ENCODE measurements at places on chromosomes 11 and 22.

GRCh38 chr11:24808173-24808572, 311.3 kb downstream of the LUZP2 start:
- no peak overlapping the region for H3K4me3 ChIP-seq
- no peaks in the 10 kb centered on the region for H3K4me1 ChIP-seq
- H3K27me3 ChIP-seq, result no peaks in the 10 kb centered on the region
- no peak for DNase-seq

GRCh38 chr11:67114275-67114896, 4.7 kb upstream of the KDM2A start:
- DNase-seq, result no peak
- no peaks in the 10 kb centered on the region for H3K27me3 ChIP-seq
- no peaks in the 10 kb centered on the region for H3K36me3 ChIP-seq
- peaks cover 18% of the 10 kb centered on the region for H3K4me1 ChIP-seq

GRCh38 chr11:131637469-131638175, 267.2 kb downstream of the NTM start:
- no peaks in the 10 kb centered on the region for H3K27me3 ChIP-seq
- H3K4me1 ChIP-seq, result no peaks in the 10 kb centered on the region
- no peak overlapping the region for H3K27ac ChIP-seq
- H3K4me3 ChIP-seq, result no peak overlapping the region
- H3K36me3 ChIP-seq, result no peaks in the 10 kb centered on the region

DNA sequence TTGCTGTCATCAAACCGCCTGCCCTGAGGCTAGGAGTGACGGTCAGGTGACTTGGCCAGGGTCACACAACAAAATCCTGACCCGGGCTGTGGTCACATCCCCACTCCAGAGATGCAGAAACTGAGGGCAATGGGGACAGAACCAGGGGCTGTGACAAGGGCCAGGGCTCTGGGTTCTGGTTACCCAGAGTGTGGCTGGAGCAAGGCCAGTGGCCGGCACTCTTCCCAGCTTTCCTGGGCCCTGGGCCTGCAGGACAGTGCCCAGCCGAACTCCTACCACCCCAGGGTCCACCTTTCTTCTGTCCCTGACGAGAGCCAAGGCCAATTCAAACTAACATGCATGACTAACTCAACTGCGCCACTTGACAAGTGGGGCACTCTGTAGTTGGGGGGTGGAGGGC, 35.9 kb downstream of the ARVCF start:
- no peak overlapping the region for H3K4me3 ChIP-seq
- H3K27me3 ChIP-seq, result no peaks in the 10 kb centered on the region
- H3K36me3 ChIP-seq, result peaks cover 12% of the 10 kb centered on the region
- no peaks in the 10 kb centered on the region for H3K4me1 ChIP-seq

GRCh38 chr11:97815667-97816066, 1205.1 kb upstream of the CNTN5 start:
- H3K27ac ChIP-seq, result no peak overlapping the region
- H3K4me1 ChIP-seq, result no peaks in the 10 kb centered on the region
- H3K36me3 ChIP-seq, result no peaks in the 10 kb centered on the region

DNA sequence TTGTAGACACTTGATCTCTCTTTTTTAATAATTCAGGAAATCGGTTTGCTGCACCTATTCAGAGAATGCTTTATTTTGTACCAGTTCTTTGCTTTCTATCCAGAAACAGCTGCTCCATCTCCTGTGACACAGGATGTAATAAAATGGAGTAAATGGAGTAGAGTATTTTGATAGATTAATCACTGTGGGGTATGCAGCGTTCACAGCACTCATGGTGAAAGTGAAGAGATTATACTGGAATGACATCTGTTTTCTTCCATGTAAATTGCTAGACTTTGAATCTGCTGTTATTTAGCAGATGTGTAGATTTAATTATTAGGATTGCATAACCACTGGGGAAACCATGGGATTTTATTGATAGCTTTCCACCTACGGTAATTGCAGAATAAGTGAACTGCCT, 227.3 kb upstream of the ARHGAP42 start:
- DNase-seq, result no peak
- no peaks in the 10 kb centered on the region for H3K36me3 ChIP-seq
- no peak overlapping the region for H3K27ac ChIP-seq
- H3K27me3 ChIP-seq, result no peaks in the 10 kb centered on the region

GRCh38 chr11:122628810-122629555, 26.5 kb upstream of the UBASH3B start:
- DNase-seq, result peak; percentile 77
- H3K4me1 ChIP-seq, result no peaks in the 10 kb centered on the region
- no peaks in the 10 kb centered on the region for H3K36me3 ChIP-seq
- no peaks in the 10 kb centered on the region for H3K27me3 ChIP-seq

DNA sequence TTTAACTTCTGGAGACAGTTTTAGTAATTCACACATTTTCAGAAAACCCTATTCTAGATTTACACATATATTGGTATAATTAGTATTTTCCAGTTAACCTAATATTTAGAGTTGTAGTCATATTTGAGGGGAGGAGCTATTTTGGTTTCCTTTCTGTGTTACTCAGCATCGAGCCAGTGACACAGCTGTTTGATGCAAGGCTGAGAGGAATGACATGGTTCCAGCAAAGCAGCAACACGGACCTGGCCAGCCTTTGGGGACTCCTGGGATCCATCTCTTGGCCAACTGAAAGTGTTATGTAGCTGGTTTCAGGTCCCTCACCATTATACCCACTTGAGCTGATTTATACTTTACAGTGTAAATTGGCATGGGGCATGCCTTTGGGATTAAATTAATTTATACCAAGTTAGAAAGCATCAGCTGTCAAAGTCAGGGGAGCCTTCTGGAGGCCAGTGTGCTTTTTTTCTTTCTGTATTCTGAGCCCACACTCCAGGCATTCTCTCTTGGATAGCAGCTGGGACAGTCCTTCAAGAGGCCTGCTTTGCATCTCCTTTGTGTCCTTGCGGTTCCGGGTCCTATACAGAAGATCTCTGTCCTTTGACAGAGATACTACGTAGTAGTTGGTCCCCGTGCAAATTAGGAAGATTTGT, 91.3 kb upstream of the SLC25A18 start:
- H3K4me1 ChIP-seq, result peaks cover 3% of the 10 kb centered on the region
- H3K27ac ChIP-seq, result no peak overlapping the region
- H3K36me3 ChIP-seq, result no peaks in the 10 kb centered on the region
- no peak for DNase-seq
- H3K4me3 ChIP-seq, result no peak overlapping the region

DNA sequence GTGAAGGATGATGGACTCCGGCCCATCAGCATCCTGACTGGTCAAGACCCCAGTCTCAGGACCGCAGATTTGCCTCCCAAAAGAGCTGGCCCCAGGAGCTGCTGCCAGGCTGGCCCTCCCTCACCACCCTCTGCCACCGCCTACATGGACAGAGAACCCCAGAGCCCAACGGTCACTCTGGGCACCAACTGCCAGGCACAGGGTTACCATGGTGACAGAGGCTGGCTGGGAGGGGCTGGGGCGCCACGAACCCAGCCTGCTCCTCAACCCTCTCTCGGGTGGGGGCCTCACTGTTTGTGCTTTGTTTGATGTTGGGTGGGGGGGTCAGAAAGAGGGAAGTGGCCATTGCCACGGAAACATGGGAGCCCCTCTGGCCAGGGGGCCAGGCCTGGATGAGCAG, 55.8 kb downstream of the ELFN2 start:
- H3K27ac ChIP-seq, result no peak overlapping the region
- DNase-seq, result no peak
- no peaks in the 10 kb centered on the region for H3K4me1 ChIP-seq
- no peaks in the 10 kb centered on the region for H3K36me3 ChIP-seq

DNA sequence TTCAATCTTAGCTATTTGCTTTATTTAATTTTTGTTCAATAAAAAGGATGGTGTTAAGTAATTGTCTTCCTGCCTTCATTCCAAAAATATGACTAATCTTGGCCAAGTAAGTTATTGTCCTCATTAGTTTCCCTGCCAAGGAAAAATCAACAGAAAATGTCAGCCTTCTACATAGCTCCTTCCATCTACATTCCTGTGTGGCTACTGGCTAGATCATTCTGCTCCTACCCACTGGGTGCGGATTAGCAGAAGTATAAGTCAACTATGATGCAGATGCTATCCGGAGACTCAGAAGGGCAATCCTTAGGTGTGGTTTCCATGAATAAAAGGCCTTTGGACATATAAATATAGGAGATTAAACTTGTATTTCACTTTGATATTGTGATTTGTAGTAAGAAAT, 154.4 kb downstream of the SBF2 start:
- H3K4me3 ChIP-seq, result no peak overlapping the region
- DNase-seq, result no peak
- H3K36me3 ChIP-seq, result no peaks in the 10 kb centered on the region
- no peak overlapping the region for H3K27ac ChIP-seq
- H3K27me3 ChIP-seq, result no peaks in the 10 kb centered on the region
- no peaks in the 10 kb centered on the region for H3K4me1 ChIP-seq

DNA sequence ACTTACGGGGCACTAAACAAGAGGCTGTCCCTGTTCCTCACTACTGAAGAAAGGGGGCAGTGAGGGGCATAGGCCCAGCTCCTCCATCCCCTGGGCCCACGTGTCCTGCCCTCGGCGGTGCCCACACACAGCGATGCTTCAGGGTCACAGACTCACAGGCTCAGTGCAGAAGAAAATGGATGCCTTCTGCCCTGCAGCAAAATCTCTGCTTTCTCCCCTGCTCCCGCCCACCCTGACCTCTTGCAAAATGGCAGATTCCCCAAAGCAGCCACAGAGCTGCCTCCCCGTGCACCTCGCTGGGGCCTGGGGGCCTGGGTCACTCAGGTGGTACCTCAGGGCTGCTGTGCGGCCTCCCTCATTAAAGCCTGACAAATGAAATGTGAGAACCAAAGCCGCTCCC, 204.0 kb downstream of the DSCAML1 start:
- H3K36me3 ChIP-seq, result no peaks in the 10 kb centered on the region
- H3K27ac ChIP-seq, result no peak overlapping the region
- H3K4me3 ChIP-seq, result no peak overlapping the region
- no peaks in the 10 kb centered on the region for H3K4me1 ChIP-seq
- peaks cover 5% of the 10 kb centered on the region for H3K27me3 ChIP-seq

DNA sequence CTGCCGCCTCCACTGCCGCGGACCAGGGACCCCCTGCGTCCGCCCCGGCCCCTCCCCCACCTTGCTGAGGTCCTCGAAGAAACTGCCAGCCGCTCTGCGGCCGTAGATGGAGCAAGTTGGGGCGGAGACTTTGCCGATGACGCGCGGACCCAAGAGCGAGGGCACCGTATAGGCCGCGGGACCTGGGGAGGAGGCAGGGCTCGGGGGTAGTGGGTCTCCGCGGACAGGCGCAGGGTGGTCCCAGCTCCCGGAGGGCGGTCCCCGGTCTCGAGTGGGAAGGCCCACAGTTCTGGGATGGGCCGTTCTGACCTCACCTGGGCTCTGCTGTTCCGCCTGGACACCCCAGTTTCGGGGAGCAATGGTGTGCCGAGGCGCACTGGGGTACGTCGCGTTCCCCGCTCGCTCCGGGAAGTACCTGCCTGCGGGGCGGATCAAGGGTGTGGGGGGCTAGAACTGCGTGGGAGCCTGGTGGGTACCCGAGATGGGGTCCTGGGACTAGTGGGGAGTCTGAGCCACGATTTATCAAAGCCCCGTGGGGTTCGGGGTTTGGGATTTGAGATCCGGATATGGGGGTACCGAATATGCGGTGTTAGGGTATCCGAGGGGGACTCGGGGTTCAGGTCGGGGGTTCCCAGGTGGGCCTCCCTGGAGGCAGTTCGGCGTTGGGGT, 1.2 kb upstream of the TYMP start:
- no peaks in the 10 kb centered on the region for H3K27me3 ChIP-seq
- H3K4me1 ChIP-seq, result peaks cover 71% of the 10 kb centered on the region
- peak overlapping the region; percentile 85 for H3K4me3 ChIP-seq
- peak overlapping the region; percentile 99 for H3K27ac ChIP-seq
- H3K36me3 ChIP-seq, result no peaks in the 10 kb centered on the region

DNA sequence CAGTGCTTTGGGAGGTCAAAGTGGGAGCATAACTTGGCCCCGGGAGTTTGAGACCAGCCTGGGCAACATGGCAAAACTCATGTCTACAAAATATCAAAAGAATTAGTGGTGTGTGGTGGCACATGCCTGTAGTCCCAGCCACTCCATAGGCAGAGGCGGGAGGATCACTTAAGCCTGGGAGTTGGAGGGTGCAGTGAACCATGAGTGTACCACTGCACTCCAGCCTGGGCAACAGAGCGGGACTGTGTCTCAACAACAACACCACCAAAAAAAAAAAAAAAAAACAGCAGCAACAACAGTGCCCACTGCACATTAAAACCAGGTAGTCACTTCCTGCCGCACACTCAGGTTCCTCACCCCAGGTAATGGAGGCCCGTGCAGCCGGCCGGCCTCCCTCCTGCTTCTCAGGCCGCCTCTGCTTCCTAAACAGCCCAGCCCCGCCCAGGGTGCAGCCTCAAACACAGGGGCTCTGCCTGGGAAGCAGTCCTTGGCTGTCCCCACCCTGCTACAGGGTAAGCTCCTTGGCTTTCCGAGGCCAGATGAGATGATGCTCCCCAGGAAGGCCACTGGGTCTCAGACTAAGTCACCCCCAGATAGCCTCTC, 318.3 kb downstream of the SHANK2 start:
- H3K27ac ChIP-seq, result no peak overlapping the region
- H3K27me3 ChIP-seq, result no peaks in the 10 kb centered on the region
- H3K4me3 ChIP-seq, result no peak overlapping the region
- H3K4me1 ChIP-seq, result no peaks in the 10 kb centered on the region
- no peak for DNase-seq

Measured in left lung (tissue), 14 donors.